Activated CD4-positive, alpha-beta memory T cell treated with anti-CD3 and anti-CD28 coated beads, Interleukin-2, amount 10 ng/mL, durations not matched to agents 7 days and 5 days (primary cell): ENCODE measurements at places on chromosomes 16 and 17.
A peak's percentile ranks its signal among the peaks of the same experiment; 100 is the strongest.

- H3K4me1 ChIP-seq, result peaks cover 43% of the 10 kb centered on the region
- DNase-seq, result no peak
- no peak overlapping the region for H3K4me3 ChIP-seq
- peaks cover 59% of the 10 kb centered on the region for H3K36me3 ChIP-seq
- H3K27me3 ChIP-seq, result no peaks in the 10 kb centered on the region
These were observed 24.8 kb upstream of the PIK3R6 start for GRCh38 chr17:8892338-8892690.

GRCh38 chr16:35794896-35795295 is 2335.5 kb downstream of the TP53TG3F start:
- DNase-seq, result no peak
- H3K4me3 ChIP-seq, result no peak overlapping the region
- no peak overlapping the region for H3K27ac ChIP-seq
- H3K4me1 ChIP-seq, result no peaks in the 10 kb centered on the region
- no peaks in the 10 kb centered on the region for H3K27me3 ChIP-seq
- no peaks in the 10 kb centered on the region for H3K36me3 ChIP-seq

- H3K27ac ChIP-seq, result no peak overlapping the region
- H3K27me3 ChIP-seq, result no peaks in the 10 kb centered on the region
- H3K4me1 ChIP-seq, result peaks cover 2% of the 10 kb centered on the region
- no peak for DNase-seq
- peaks cover 26% of the 10 kb centered on the region for H3K36me3 ChIP-seq
These were observed 178.9 kb downstream of the PRKCA start for GRCh38 chr17:66481271-66481670.

DNA sequence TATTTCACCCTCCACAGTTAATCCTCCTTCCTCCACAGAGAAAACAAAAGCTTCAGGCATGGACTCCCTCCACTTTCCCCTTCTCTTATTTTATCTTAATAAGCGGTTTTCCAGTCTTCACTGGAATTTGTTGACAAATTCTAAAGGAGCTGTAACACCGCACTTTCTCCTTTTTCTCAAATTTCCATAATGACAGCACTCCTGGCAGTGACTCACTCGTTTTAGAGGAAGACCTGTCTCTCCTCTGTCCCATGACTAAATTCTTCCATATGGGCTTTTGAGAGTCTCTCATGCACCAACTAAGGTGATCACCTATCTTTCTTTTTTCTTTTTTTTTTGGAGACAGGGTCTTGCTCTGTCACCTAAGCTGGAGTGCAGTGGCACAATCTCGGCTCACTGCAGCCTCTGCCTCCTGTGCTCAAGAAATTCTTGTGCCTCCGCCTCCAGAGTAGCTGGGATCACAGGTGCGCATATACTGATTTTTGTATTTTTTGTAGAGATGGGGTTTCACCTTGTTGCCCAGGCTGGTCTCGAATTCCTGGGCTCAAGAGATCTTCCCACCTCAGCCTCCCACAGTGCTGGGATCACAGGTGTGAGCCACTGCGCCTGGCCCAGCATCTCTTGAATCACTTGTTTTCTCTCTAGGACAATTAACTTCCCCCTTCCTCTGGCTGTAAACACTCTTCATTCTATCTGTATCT is 7.7 kb downstream of the ITGAM start:
- H3K27ac ChIP-seq, result peak overlapping the region; percentile 32
- peaks cover 64% of the 10 kb centered on the region for H3K36me3 ChIP-seq
- DNase-seq, result peak; percentile 11
- no peaks in the 10 kb centered on the region for H3K27me3 ChIP-seq
- peaks cover 41% of the 10 kb centered on the region for H3K4me1 ChIP-seq

GRCh38 chr17:35773679-35774425 is 13.2 kb downstream of the C17orf50 start:
- no peaks in the 10 kb centered on the region for H3K36me3 ChIP-seq
- DNase-seq, result no peak
- H3K4me3 ChIP-seq, result no peak overlapping the region
- no peak overlapping the region for H3K27ac ChIP-seq
- peaks cover 29% of the 10 kb centered on the region for H3K27me3 ChIP-seq

DNA sequence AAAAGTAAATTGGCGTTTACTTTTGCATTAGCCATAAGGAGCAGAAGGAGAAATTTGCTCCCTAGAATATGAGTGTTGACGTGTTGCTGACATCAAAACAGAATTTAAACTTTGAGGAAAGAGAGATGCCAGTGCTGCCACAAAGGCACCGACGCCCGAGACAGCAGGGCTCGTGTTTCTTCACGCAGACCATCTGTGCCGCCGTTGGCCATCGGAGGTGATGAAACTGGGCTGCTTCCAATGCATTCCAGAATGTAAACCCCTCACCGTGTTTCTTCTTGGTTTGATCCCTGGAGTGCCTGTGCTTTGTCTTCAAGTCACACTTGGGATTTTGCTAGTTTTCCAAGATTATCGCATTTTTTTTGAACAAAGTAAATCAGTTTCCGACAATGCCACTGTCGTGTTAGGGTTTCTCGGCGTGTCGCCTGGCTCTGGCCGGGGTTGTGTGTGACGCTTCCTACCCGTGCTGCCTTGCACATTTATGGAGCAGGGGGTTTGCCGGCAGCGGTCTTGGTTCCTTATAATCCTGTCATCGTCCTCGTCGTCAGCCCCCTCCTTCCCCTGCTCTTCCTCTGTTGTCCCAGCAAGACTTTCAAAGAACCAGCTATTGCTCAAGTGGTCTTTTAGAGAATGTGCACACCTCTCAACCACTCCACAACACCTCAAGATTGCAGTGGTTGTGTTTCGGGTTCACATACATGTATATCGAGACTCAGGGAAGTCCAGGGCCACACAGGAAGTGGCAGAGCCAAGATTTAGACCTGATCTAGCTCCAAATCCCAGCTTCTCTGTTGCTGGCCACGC is 103.9 kb downstream of the METRNL start:
- H3K27me3 ChIP-seq, result peaks cover 10% of the 10 kb centered on the region
- no peak overlapping the region for H3K4me3 ChIP-seq
- DNase-seq, result peak; percentile 6
- H3K36me3 ChIP-seq, result no peaks in the 10 kb centered on the region
- peaks cover 7% of the 10 kb centered on the region for H3K4me1 ChIP-seq
- H3K27ac ChIP-seq, result no peak overlapping the region

- H3K27me3 ChIP-seq, result no peaks in the 10 kb centered on the region
- no peak for DNase-seq
- H3K4me1 ChIP-seq, result peaks cover 44% of the 10 kb centered on the region
- no peaks in the 10 kb centered on the region for H3K36me3 ChIP-seq
- H3K27ac ChIP-seq, result no peak overlapping the region
These were observed 19.9 kb downstream of the LDHD start for GRCh38 chr16:75096656-75097055.

DNA sequence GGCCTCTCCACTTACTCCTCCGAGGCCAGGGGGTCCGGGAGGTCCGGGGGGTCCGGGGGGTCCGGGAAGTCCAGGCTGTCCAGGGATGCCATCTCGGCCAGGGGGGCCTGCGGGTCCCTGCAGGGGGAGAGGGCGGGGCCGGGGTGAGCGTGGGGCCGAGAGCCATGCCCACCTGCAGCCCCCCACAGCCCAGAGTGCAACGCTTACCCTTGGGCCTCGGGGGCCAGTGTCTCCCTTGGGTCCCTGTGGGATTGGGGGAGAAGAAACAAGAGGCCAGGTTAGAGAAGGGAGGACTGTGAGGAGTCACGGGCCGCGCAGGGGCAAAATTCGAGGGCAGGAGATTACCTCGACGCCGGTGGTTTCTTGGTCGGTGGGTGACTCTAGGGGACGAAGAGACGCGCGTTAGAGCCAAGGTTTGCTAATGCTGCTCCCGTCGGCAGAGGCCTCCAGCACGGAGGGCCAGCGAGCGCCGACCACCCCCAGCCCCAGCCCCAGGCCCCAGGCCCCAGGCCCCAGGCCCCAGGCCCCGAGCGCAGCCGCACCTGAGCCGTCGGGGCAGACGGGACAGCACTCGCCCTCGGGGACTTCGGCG is 2.1 kb downstream of the COL1A1 start:
- H3K27me3 ChIP-seq, result peaks cover 51% of the 10 kb centered on the region
- no peak overlapping the region for H3K27ac ChIP-seq
- no peaks in the 10 kb centered on the region for H3K36me3 ChIP-seq
- DNase-seq, result no peak
- H3K4me3 ChIP-seq, result no peak overlapping the region

DNA sequence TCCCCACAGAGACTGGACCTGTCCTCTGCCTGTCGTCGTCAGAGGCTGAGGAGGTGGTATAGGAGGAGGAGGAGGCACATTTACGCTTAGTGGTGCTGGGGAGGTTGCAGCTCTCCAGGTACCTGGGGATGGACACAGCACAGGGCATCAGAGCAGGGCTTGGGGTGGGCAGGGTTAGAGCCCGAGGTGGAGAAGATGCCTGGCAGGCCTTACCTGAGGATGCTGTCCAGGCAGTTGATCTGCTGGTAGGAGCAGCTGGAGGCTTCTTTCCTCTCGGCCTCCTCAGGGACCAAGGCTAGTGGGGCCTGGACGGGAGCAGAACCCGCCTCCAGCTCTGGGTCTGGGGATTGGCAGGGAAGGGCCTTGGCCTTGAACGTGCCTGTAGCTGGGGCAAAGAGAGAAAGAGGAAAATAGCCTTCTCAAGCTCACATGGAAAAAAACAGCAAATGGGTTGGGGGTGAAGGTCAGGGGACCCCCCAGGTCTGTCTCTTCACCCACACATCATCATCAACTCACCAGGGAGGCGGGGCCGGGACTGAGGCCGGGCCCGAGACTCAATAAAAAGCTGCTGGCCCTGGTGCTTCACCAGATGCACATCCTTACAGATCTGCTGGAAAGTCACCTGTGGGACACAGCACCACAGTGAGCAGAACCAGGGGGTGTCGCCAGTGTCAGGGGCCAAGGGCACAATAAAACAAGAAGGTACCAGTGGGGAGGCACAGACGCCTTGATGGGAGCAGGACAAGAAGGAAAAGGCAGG is 5.6 kb downstream of the PER1 start:
- H3K4me1 ChIP-seq, result peaks cover 16% of the 10 kb centered on the region
- H3K36me3 ChIP-seq, result peaks cover 67% of the 10 kb centered on the region
- H3K27ac ChIP-seq, result peak overlapping the region; percentile 40
- no peak overlapping the region for H3K4me3 ChIP-seq

DNA sequence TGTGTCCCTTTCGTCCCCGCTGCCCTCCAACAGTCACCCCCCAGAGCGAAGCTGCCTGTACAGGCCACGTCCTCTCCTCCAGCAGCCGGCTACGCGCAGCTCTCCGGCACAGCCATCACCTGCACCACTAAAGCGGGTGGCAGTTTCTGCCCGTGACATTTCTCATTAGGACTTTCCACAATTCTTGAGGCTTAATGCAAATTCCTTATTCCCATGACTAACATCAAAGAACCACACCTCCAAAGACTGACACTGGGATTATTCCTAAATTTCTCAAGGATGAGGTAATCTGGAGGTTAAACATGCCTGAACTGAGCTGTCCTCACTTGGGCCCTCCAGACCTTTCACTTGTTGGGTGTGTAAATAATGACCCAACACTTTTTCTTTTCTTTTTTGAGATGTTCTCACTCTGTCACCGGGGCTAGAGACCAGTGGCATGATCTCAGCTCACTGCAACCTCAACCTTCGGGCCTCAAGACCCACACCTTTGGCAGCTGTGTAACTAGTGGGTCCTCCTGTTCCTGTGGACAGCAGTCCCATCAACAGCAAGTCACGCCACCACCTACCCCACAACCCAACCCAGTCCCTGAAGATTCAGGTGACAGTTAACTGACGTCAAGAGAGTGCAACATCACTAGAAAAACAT is 11.7 kb downstream of the ANKRD11 start:
- H3K27ac ChIP-seq, result peak overlapping the region; percentile 60
- H3K27me3 ChIP-seq, result no peaks in the 10 kb centered on the region
- no peak for DNase-seq
- H3K4me3 ChIP-seq, result peak overlapping the region; percentile 9
- peaks cover 49% of the 10 kb centered on the region for H3K36me3 ChIP-seq

GRCh38 chr17:8918807-8919465 is 46.6 kb downstream of the PIK3R5 start:
- no peaks in the 10 kb centered on the region for H3K27me3 ChIP-seq
- DNase-seq, result no peak
- H3K4me1 ChIP-seq, result peaks cover 31% of the 10 kb centered on the region
- H3K36me3 ChIP-seq, result peaks cover 44% of the 10 kb centered on the region

GRCh38 chr16:49921791-49922456 is 66.0 kb upstream of the ZNF423 start:
- peaks cover 11% of the 10 kb centered on the region for H3K27me3 ChIP-seq
- H3K27ac ChIP-seq, result no peak overlapping the region
- DNase-seq, result peak; percentile 32
- H3K4me3 ChIP-seq, result no peak overlapping the region

- no peak for DNase-seq
- no peak overlapping the region for H3K27ac ChIP-seq
- no peak overlapping the region for H3K4me3 ChIP-seq
- peaks cover 18% of the 10 kb centered on the region for H3K36me3 ChIP-seq
- H3K4me1 ChIP-seq, result peaks cover 3% of the 10 kb centered on the region
These were observed 46.1 kb downstream of the ZNRF1 start for GRCh38 chr16:75044800-75045361.

DNA sequence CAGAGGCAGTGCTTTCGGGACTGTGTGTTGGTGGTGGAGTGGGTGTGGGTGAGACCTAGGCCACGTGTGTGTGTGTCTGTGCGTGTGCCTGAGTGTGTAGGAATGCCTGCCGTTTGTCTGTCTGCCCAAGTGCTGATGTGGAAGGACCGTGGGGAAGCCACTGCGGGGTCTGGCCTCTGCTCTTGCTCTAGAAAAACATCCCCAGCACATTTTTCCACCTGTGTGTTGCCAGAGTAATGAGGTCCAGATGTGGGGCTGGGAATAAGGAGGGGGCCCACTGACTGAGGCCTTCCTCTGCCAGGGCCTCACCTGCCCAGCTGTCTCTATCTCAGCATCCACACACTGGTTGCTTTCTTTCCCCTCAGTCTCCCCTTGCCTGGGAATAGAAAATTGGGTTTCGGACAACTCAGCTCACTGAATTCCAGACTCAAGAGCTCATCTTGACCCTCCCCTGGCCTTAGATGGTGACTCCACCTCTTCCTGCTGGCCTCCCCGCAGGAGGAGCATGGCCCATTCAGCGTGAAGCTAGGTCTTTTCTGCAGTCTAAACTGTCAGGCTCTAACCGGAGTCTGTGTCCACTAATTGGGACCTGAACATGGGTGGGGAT is 7.6 kb downstream of the SGCA start:
- no peak overlapping the region for H3K4me3 ChIP-seq
- no peaks in the 10 kb centered on the region for H3K36me3 ChIP-seq
- H3K4me1 ChIP-seq, result peaks cover 30% of the 10 kb centered on the region
- DNase-seq, result no peak
- no peak overlapping the region for H3K27ac ChIP-seq
- peaks cover 6% of the 10 kb centered on the region for H3K27me3 ChIP-seq

DNA sequence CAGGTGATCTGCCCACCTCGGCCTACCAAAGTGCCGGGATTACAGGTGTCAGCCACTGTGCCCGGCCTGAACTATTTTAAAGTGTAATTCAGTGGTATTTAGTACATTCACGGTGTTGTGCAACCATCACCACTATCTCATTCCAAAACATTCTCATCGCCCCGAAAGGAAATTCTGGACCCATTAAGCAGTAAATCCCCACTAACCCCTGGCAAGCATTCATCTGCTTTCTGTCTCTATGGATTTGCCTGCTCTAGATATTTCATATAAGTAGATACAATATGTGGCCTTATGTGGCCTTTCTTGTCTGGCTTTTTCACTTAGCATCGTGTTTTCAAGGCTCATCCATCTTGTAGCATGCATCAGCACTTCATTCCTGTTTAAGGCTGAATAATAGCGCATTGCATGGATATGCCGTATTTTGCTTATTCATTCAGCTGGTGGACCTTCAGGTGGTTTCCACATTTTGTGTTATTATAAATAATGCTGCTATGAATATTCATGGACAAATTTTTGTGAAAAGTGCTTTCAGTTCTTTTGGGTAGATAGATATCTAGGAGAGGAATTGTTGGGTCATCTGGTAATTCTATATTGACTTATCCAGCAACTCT is 8.4 kb upstream of the HERPUD1 start:
- H3K27me3 ChIP-seq, result peaks cover 2% of the 10 kb centered on the region
- no peak overlapping the region for H3K27ac ChIP-seq
- H3K4me3 ChIP-seq, result no peak overlapping the region
